ENCODE measurements at places on chromosomes 12 and 14. TPM values are rescaled to one million over a fixed set of nuclear protein-coding genes. Genes with fewer than 3 reads are reported as not detected.
A peak's percentile ranks its signal among the peaks of the same experiment; 100 is the strongest.

PDE3A gene
- not detected for total RNA-seq

ADAMTS20 gene
- total RNA-seq, result not detected

DNA sequence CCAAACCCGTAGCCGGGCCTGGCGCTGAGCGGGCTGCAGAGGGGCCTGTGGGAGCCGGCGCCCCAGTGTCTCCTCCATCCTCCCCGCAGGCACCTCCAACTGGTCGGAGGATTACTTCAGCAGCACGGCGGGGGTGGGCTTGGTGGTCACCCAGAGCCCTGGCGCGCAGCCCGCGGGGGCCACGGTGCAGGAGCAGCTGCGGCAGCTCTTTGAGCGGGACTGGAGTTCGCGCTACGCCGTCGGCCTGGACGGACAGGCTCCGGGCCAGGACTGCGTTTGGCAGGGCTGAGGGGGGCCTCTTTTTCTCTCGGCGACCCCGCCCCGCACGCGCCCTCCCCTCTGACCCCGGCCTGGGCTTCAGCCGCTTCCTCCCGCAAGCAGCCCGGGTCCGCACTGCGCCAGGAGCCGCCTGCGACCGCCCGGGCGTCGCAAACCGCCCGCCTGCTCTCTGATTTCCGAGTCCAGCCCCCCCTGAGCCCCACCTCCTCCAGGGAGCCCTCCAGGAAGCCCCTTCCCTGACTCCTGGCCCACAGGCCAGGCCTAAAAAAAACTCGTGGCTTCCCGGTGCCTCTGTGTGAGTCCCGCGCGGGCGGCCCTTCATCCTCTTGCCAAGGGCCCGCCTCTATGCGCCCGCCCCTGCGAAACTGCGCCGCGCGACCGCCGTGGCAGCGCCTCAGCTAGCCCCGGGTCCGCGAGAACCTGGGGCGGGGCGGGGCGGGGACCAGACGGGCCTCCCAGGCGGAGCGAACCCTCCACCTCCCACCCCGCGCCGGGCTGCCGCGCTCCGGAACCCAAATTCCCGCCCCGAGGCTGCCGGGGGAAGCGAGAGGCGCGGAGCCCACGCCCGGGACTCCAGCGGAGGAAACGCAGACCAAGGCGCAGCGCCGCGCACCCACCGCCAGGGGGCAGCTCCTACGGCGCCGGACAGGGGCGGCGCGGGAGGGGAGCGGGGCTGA is 8.3 kb downstream of the PLD4 start:
- 0 out of 2 replicates have a peak, but pooled peaks cover 5% of the 10 kb centered on the region for H3K4me1 ChIP-seq
- peaks cover 3% of the 10 kb centered on the region for H3K36me3 ChIP-seq
- peak overlapping the region; percentile 46 for H3K27ac ChIP-seq
- H3K4me3 ChIP-seq, result peak overlapping the region; percentile 80

DNA sequence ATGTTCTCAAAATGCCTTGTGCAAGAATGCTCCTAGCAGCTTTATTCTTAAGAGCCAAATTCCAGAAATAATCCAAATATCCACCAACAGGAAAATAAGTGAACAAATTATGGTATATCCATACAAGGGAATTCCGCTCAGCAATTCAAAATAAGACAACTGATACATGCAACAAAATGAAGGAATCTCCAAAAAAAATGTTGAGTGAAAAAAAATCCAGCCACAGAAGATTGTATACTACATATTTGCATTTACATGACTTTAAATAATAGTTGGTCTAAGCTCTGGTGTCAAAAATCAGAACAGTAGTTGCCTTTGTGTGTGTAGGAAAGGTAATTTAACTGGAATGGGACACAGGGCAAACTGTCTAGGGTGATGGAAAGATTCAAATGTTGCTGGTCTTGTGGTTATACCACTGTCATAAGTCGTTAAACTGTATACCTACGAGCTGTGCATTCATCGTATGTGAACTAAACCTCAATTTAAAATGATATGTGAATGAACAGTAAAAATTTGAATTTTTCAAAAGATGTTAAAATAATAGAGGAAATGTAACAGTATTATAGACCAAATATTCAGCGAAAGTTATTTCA is 3.2 kb downstream of the CD69 start:
- no peak overlapping the region for H3K27ac ChIP-seq
- peaks cover 5% of the 10 kb centered on the region for H3K27me3 ChIP-seq
- no peak overlapping the region for H3K4me3 ChIP-seq
- H3K4me1 ChIP-seq, result peaks cover 5% of the 10 kb centered on the region

- H3K27ac ChIP-seq, result no peak overlapping the region
- no peak for DNase-seq
- no peak overlapping the region for H3K4me3 ChIP-seq
- H3K27me3 ChIP-seq, result no peaks in the 10 kb centered on the region
Measured at GRCh38 chr12:41287500-41288141, 99.5 kb downstream of the PDZRN4 start.

GRCh38 chr12:95107362-95107761 is 33.9 kb upstream of the NR2C1 start:
- H3K27ac ChIP-seq, result no peak overlapping the region
- no peak overlapping the region for H3K4me3 ChIP-seq
- peaks cover 29% of the 10 kb centered on the region for H3K36me3 ChIP-seq
- no peaks in the 10 kb centered on the region for H3K27me3 ChIP-seq
- no peak for DNase-seq

DNA sequence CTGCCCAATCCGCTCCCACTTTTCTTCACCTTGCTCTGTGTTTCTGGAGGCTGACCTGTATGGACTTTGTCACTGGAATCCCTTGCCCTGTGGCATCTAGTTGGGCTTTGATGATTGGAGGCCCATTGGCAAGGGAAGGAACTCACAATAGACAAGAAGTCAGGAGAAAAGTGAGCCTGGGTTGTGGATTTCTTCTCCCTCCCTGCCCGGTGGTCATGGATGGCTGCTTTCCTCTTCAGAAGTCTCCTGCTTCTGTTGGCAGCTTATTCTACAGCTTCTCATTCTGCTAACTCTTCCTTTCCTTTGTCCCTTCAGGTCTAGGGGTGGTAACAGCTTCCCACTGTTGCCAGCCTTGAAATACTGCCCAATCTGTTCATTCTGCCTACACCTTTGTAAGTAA is 13.9 kb upstream of the CCDC60 start:
- H3K27me3 ChIP-seq, result no peaks in the 10 kb centered on the region
- no peaks in the 10 kb centered on the region for H3K4me1 ChIP-seq
- H3K4me3 ChIP-seq, result no peak overlapping the region
- peaks cover 4% of the 10 kb centered on the region for H3K36me3 ChIP-seq
- no peak overlapping the region for H3K27ac ChIP-seq
- DNase-seq, result no peak
